ENCODE measurements at places on chromosomes 2 and 18.

DNA sequence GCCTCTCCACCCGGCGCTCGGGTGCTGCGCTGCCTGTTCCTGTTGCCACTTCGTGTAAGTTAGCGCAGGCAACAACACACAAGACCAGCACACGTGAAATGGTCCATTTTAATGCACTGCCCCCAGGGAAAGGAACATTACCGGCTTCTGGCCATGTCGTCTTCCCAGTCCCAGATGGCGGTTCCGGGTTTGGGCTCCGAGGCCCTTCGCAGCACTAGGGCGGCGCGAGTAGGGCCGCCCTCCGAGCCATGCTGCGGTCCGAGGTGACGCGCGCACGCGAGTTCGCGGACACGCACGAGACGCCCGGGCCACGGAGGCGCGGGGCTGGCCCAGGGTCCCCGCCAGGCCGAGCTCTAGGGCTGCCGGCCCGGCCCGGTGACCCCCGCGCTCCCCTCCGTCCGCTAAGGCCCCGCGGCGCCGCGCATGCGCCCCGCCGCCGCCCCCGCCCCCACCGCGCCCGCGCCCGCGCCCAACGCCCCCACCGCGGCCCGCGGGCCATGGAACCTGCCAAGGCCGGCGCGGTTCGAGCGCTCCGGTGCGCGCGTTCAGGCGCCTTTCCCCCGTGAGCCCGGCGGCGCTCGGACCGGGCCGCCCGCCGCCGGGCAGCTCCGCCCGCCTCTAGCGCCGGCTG lies 367 bp upstream of the ZNF236 start:
- no peak for DNase-seq

- no peak for DNase-seq
These were observed 2.4 kb downstream of the MYL12B start for GRCh38 chr18:3264362-3264761.

DNA sequence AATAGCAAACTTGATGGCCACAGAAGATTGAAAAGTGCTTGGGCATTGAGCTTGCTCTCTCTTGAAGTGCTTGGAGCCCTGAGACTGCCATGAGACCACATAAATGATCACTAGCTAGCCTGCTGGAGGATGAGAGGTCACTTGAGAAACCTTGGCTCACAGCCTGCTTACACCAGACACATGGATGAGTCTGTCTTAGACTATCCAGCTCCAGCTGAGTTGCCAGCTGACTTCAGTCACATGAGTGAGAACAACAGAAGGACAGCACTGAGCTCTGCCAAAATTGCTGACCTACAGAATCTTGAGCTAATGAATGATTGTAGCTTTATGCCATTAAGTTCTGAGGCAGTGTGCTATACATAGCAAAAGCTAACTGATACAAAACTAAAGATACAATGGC lies 18.1 kb downstream of the NABP1 start:
- peak; percentile 92 for DNase-seq

DNA sequence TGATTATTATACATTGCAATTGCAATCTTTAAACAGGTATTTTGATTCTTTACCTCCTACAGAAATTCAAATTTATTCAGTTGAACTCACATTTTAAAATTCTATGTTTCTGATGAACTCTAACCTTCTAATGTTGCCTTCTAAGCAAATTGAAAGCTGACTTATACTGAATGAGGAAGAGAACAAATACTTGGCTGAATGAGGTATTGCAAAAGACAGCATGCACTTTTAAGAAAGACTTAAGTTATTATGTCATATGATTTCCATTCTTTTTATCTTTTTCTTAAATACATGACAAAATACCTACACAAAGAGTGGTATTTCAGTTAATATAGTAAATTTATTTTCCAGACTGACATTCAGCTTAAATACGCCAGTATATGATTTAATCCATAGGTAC lies 64.7 kb downstream of the FAM228A start:
- no peak for DNase-seq

GRCh38 chr2:43950383-43951008 lies 45.3 kb downstream of the LRPPRC start:
- peak; percentile 9 for DNase-seq
